Upper lobe of left lung (tissue), 6 donors: ENCODE measurements at places on chromosomes 5 and 9.
A peak's percentile ranks its signal among the peaks of the same experiment; 100 is the strongest.

DNA sequence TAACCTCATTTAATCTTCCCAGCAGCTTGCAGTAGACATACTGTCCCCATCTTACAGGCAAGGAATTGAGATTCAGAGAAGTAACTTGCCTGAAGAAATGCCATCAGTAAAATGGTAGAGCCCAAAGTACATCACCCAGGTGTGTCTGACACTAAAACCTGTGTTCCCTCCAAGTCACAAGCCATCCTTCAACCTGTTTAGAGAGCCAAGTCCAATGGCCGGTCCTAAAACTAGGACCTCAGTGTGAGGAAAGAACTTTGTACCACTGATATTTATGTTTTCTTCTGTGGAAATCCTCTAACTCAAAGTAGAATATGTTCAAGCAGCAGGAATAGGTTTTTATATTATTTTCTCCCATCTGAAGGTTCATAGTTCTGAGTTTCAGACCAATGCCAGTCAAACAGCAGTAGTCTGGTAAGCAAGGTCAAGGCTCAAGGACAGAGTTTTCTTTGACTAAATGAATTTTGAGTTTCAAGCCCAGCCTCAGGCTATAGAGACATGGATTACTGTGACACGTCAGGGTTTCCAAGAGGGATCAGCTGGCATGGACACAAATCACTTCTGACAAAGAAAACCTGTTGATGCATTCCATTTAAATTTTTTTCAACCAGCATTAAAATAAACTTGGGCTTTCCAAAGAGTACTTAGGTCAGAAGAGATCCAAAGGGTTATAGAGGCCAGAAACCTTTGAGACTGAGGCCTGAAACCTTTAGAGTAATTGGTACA, 80.9 kb upstream of the PLPP6 start:
- DNase-seq, result no peak

GRCh38 chr5:7271435-7272084, 124.4 kb upstream of the ADCY2 start:
- no peak for DNase-seq

DNA sequence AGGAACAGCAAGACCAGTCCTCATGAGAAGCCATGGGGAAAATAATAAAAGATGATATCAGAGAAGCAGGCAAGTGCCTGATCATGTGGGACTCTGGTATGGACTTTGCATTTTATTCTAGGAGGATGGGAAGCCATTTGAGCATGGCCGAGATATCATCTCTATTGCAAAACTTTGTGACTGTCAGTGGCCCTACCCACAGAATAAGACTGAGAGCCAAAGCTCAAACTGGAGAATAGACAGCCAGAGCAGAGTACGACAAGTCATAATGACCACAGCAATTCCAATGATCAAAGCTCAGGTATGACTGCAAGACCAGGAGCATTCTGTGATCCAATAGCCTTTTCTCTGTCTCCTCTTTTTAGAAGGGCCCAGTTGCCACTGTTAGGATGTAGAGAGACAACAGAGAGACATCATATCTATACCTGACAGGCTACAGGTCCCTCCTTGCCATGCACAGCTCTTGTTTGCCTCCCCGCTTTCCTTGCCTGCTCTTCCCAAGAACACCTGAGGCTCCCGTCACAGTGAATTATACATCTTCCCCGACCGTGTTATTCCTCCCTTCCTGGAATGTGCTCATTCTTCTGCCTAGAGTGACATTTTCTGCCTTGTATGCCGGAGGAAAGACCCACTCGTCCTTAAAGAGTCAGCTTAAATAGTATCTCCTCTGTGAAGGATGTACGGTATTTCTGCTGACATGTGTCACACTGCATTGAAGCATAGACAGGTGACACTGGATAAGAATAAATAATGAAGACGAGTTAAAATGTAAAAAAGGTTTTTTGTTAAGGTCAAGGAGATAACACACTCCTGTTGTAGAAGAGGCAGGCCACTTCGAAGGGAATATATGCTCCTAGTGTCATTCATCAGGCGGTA, 248.7 kb upstream of the MAP3K1 start:
- no peak for DNase-seq

DNA sequence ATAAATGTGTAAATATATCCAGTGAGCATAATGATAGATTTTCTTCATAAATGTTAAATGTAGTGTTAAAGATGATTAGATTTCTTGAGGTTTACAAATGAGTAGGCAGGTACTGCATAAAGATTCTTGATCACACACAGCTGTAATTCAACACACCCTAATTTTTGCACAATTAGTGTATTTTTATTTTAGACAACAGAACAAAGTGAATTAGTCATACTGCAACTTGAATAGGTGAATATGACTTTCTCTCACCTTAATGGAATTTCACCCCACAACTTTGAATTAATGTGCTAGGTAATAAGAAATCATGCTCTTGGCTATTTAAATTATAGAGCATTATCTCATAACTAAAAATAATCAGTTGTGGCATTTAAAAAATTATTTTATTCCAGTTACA, 795.7 kb upstream of the ACO1 start:
- DNase-seq, result no peak

GRCh38 chr9:137064880-137065164, 5.5 kb downstream of the SAPCD2 start:
- peak; percentile 72 for DNase-seq

DNA sequence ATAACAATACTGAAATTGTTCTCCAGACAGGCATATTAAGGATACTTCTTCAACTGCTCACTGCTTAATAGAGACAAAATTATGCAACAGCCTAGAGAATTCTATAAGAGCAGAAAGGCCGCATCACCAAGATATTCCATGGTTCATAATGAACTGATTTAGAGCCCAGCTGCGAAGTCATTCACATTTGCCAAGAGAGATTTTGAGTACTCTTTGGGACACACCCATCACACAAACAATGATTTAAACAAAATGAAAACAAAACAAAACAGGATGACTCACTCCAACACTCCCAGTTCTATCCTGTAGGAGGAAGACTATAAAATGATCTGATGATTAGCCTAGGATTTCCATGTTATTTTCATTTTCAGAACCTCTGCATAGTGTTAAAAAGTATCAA, 145.7 kb upstream of the GNA14 start:
- no peak for DNase-seq

DNA sequence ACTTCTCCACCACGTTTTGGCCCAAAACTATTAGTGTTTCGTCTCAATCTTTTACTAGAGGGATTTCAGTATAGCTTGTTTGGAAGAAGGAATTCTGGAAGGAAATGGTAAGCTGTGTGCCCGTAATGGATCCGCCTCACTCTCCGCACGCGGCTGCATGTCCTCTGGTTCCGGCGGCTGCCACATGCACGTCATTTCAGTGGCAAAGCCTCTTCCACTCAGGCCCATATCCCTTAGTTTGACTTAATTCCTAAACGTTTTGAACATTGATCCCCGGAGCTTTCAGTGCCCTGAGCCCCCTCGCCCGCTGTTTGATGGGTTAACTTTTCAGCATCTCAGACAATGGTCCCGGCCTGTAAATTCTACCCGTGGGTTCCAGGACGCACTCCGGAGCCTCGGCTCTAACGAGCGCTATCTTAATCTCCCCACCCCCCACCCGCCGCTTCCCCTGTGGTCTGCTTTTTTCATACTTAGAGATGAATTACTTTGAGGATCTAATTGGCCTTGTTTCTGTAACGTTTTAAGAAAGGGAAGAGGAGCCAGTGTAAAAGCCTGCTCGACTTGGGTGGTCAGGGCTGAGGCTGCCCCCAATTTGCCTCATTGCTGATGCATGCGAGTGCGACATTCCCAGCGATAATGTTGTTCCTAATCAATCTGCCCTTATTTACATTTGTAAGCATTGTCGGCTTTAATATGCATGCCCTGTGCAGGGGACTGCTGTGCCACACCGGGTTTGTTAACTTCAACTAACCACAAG, 4.6 kb downstream of the PTCH1 start:
- DNase-seq, result peak; percentile 53

GRCh38 chr9:82546136-82546535, 516.8 kb downstream of the RASEF start:
- DNase-seq, result no peak

GRCh38 chr5:97498657-97499056, 315.6 kb upstream of the RIOK2 start:
- no peak for DNase-seq

GRCh38 chr5:67806654-67807438, 408.7 kb upstream of the PIK3R1 start:
- no peak for DNase-seq

DNA sequence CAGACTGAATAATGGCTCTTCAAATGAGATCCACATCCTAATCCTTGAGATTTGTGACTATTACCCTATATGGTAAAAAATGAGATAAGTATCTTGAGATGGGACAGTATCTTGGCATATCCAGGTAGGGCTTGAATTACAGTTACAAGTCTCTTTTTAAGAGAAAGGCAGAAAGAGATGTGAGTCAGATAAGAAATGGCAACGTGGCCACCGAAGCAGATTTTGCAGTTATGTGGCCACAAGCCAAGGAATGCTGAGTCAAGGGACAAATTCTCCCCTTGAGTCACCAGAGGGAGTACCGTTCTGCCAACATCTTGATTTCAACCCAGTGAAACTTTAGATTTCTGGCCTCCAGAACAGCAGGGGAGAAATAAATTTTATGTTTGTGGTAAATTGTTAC, 1983.0 kb upstream of the C9orf72 start:
- DNase-seq, result no peak

DNA sequence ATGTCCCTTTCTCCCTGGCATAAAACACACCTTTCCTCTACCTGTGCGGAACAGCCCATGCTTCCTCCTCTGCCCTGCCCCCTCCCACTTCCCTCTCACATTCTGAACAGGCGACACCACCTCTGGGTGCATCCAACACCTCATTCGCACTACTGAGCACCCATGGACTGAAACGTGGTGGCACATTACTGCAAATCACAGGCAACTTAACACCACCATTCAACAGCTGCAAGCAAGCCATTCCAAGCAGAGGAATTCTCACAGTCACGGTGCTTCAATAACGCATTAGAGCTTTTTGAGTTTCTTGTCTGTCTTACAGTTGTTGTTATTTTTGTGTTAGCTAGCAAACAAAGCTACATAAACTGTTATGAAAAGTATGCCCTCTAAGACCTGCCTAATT, 298.2 kb upstream of the TAS2R1 start:
- no peak for DNase-seq

GRCh38 chr9:137707361-137707760, 88.6 kb downstream of the EHMT1 start:
- no peak for DNase-seq

DNA sequence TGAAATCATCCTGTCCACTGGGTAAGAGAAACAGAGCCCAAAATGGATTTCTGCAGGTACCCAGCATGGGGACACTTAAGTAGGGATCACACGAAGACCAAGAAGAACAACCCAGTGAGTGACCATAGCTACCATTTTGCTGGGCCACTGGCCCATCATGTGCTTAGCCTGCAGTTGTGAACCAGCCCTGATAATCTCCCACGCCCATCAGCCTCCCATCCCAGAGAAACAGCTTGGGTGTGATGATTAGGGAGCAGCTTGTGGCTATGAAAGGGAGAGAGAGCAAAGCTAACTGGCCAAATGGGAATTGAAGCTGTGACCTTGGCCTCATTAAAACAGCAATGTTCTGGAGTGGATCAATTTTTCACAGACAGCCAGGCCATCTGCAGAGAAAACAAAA, 138.5 kb downstream of the SLC24A2 start:
- no peak for DNase-seq

DNA sequence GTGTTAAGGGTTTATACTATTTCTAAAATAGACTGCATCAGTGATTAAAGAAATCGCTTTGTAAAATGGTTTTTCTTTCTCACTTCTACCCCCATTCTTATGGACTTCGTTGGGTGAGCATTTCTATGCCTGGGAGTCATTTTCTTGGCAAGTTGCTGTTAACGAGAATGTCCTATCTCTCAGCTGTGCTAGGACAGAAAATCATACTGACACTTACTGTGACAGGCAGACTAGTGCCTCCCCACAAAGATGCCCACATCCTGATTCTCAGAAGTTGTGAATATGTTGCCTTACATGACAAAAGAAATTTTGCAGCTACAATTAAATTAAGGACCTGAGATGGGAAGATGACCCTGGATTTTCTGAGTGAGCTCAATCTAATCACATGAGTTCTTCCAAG, 65.1 kb upstream of the NMUR2 start:
- DNase-seq, result no peak

GRCh38 chr5:30880514-30880913, 313.0 kb upstream of the CDH6 start:
- no peak for DNase-seq

GRCh38 chr5:87022415-87022814, 245.3 kb upstream of the RASA1 start:
- peak; percentile 9 for DNase-seq

- DNase-seq, result no peak
Observed at GRCh38 chr5:154287136-154287535, 96.6 kb downstream of the GALNT10 start.

DNA sequence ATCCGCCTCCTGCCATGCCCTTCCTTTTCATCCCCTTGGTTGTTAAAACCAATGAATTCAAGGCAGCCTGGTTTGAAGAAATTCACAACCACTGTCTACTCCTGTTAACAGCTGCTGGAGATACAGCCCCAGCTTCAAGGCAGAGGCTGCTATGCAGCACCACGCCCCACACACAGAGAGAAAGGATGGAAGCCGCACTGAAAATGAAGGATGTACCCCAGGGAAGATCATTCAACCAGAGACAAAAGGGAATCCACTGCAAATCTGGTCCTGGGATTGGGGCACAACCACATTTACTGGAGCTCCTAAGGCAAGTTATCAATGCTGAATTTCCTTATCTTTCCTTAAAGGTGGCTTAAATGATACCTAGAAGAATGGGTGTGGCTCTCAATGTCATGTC, 58.7 kb downstream of the DPYSL3 start:
- no peak for DNase-seq

DNA sequence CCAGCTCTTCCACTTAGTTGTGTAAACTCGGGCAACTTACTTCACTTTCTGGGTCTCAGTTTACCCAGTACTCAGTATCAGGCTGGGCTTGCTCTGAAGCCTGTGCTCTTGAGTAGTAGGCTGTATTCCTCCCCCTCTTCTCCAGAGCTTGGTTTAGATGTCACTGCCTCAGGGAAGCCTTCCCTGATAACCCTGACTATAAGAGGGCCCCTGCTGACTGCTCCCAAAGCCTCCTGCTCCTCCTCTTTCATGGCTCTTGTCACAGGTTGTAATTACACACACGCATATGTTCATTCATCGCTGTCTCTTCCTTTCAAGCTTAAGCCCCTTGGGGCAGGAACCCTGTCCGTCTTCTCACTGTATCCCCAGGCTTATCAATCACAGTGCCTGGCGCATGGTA, 140.2 kb downstream of the RGS3 start:
- DNase-seq, result no peak

- DNase-seq, result no peak
Observed at GRCh38 chr5:111518777-111519176, 6.4 kb upstream of the STARD4 start.

- no peak for DNase-seq
Observed at GRCh38 chr9:27715651-27716050, 142.4 kb upstream of the C9orf72 start.
